Pancreas (tissue), 10 donors: ENCODE measurements at places on chromosomes 1 and 21.

- no peak for DNase-seq
These were observed 26.1 kb upstream of the HPDL start for GRCh38 chr1:45300669-45300997.

- DNase-seq: peak; percentile 71
These were observed 25.2 kb downstream of the SPOCD1 start for GRCh38 chr1:31790641-31791091.

GRCh38 chr1:82534996-82535395, 734.3 kb downstream of the ADGRL2 start:
- DNase-seq: no peak

- DNase-seq: no peak
These were observed 987.7 kb downstream of the TTLL7 start for GRCh38 chr1:83011265-83011664.

GRCh38 chr1:44592208-44593145, 81.8 kb downstream of the TMEM53 start:
- DNase-seq: no peak

DNA sequence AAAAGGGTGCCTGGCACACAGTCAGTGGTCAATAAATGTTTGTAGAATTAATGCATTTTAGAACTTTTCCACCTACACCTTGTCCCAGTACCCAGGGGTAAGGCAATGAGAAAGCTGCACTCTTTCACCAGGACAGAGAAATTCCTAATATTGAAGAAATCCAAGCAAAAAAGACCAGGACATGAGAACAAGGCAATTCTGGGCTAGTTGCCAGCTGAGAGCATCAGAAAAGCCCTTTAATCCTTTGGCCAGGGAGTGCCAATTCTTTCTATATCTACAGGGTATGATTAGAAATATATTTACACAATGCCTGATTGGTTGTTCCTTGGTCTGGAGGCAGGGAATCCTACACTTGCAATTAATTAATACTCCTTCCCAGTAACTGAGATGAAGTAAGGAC, 492.4 kb upstream of the NFIA start:
- no peak for DNase-seq
